ENCODE measurements at places on chromosomes 1 and 21.

GRCh38 chr21:39564200-39564599 is 48.5 kb upstream of the B3GALT5 start:
- no peak for DNase-seq

- no peak for DNase-seq
These were observed 13.8 kb upstream of the AVPR1B start for GRCh38 chr1:206131037-206131436.

- no peak for DNase-seq
These were observed 105.0 kb upstream of the SAMD11 start for GRCh38 chr1:818618-819291.

DNA sequence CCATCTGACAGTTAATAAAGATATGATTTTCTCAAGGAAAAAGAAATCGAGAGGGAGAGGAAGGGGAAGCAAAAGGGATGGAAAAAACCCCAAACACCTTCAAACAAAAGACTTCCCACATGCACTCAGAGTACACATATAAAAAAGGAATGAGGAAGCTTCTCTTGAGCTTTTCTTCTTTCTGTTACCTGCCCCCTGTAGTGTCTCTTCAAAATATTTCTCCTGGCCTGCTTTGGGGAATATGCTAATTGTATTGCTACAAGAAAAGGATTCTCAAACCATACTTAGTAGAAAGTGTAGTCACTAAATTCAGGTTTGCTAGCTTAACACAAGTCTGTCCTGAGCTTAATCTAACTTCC is 58.7 kb downstream of the KIF14 start:
- no peak for DNase-seq

DNA sequence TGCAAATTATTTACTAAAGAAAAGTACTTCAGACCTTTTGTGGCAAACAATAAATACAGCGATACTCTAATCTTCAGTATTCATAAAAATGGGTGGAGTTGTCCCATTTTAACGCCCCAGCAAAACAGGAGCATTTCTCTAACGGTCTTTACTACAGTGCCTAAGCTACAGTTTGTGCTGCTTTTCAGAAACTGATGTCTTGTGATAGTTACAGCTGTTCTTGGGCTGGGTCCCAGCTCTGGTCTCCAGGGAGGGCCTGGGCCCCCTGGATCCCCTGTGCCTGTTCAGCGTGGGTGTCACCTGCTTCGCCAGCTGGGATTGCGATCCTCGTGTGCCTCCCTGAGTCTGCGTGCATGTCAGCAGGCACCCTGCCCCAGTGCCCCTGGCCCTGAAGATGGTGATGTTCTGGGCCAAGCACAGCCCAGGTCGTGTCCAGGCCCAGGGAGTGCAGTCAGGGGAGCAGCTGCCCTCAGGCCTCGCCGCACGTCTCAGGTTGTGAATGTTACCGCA is 64.0 kb upstream of the DIP2A start:
- no peak for DNase-seq

DNA sequence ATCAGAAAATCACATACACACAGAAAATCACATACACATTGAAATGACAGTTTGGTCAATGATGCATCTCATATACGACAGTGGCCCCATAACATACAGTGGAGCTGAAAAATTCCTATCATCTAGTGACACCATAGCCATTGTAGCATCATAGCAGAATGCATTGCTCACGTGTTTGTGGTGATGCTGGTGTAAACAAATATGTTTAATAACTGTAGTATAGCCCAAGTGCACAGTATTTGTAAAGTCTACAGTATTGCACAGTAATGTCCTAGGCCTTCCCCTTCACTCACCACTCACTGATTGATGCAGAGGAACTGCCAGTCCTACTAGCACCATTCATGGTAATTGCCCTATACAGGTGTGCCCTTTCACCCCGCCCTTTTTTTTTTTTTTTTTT is 30.1 kb upstream of the RUNX1 start:
- no peak for DNase-seq

GRCh38 chr1:156928043-156928602 is 7.7 kb downstream of the LRRC71 start:
- no peak for DNase-seq

- no peak for DNase-seq
These were observed 110.4 kb upstream of the IPO9 start for GRCh38 chr1:201718346-201719202.

DNA sequence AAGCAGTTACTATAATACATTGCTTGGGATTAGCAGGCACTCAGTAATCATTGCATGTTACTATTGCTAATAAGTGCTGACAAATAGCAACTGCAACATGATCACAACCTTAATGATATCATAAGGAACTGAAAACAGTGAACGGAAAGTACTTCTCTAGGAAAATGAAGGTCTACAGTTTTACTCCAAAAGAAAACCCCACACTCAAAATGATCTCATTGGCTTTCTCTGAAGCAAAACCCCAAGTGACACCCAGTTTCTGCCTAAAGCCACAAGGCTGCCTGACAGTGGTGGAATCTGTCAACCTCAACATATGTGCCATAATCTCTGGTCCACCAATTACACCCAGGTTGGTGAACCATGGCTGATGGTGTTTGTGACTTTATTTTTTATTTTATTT is 137.6 kb downstream of the PTGER3 start:
- no peak for DNase-seq
